ENCODE measurements at places on chromosomes 13 and 19.

GRCh38 chr19:19500975-19501644 is 14.2 kb downstream of the TSSK6 start:
- no peak for DNase-seq

DNA sequence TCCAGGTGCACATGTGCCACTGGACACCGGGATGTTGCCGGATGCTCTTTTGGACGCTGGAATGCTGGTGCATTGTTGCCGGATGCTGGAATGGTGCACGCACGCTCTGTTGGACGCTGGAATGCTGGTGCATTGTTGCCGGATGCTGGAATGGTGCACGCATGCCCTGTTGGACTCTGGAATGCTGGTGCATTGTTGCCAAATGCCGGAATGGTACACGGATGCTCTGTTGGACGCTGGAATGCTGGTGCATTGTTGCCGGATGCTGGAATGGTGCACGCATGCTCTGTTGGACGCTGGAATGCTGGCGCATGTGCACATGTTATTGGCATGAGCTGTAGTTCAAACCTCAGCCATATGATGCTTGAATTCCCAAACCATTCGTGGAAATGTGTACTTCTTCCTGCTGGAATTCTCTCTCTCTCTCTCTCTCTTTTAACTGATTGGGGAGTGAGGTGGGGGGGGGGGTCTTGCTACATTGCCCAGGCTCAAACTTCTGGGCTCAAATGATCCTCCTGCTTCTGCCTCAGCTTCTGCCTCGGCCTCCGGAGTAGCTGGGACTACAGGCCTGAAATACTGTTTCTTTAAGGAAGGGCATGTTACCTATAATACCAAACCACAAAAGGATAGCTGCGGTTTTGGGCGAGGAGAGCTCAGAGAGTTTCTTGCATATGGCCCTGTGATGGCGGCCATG is 1.2 kb upstream of the MCF2L start:
- no peak for DNase-seq

DNA sequence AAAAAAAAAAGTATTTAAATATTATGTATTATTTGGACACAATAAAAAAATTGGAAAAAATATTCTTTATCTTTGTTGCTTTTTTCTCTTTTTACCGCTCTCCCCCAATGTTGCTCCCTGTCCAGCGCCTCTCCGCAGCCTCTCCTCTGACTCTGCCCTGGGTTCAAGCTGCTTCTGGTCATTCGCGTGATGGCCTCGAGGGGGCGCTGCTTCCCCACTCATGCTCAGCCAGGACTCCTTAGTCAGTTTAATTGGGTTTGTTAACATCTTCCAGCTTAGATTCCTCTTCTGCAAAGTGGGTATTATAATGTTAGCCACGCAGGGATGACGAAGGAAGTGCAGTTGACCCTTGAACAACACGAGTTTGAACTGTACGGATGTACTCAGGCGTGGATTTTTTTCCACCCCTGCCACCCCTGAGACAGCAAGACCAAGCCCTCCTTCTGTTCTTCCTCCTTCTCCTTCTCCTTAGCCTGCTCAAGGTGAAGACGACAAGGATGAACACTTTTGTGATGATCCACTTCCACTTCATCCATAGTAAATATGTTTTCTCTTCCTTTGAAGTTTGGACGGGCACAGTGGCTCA is 4.9 kb upstream of the NWD1 start:
- DNase-seq, result no peak

- no peak for DNase-seq
These were observed 1606.4 kb upstream of the PRR20A start for GRCh38 chr13:55534306-55534705.

GRCh38 chr13:89181041-89181440 is 1509.9 kb downstream of the SLITRK5 start:
- DNase-seq, result no peak

Measured in AG09309 (cell line).